ENCODE measurements at places on chromosomes 3 and 15.

DNA sequence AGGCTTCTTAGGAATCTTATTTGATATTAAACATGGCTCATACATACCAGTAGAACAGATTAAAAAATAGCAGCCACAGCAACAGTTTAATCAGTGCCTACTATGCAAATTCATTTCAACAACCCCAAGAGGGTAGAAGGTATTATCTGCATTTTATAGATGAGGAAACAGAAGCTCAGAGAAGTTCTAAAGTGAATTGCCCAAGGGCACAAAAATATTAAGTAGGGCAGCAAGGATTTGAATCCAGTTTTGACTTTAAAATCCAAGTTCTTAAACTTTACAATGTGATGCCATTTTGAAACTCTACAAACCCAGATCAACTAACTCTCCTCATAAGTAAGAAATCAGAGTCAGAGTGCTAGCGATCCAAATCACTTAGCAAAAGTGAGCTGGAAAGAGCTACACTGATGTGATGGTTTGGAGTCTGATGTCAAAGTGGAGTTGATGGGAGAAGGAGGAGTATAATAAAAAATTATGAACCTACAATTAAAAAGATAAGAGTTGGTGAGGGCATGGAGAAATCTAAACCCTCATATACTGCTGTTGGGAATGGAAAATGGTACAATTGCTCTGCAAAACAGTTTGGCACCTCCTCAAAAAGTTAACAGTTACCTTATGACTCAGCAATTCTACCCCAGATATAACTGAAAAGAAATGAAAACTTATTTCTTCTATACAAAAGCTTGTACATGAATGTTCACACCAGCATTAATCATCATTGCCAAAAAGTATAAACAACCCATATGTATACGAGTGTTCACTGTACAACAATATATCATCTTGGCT is 51.0 kb upstream of the PLXND1 start:
- no peak for DNase-seq

DNA sequence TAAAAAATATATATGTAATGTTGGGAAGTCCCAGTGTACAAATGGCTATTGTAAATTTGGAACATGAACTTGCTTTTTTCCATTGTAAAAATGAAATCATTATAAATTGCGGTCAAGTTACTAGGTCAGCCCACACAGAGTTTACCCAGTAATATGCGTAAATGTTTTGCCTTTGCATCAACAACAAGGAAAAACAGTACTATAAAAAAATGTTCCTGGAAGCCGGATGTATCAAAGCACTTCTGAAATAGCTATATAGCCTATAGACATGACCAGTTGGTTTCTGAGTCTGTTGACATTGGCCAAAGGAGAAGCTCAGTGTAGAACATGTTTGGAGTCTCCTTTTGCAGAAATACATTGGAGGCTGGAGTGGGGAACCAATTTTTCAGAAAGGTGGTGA is 23.2 kb downstream of the CTNNB1 start:
- no peak for DNase-seq

GRCh38 chr3:132966374-132966773 is 71.8 kb upstream of the TMEM108 start:
- no peak for DNase-seq

DNA sequence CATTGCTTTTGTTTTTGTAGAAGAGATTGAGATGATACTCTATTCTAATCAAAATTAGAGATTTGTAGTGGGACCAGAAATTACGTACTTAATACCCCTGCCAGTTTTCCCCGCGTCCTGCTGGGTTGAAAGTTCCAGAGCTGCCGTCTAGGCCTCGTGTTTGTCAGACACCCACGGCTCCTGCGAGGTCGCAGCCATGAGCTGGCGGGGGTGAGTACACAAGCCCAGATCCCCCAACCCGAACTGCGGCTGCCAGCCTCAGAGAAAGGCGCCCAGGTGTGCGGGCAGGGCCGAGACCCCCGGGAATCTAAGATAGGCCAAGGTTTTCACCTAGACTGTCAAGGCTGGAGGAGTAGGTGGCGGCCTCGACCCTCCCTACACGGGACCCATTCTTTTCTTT is 26.3 kb downstream of the GPR160 start:
- no peak for DNase-seq

Measured in activated B cell treated with CpG ODN at 0.5 μM for 24 hours (primary cell).